ENCODE measurements at places on chromosomes 1 and 21.

- DNase-seq: no peak
These were observed 16.4 kb upstream of the NFASC start for GRCh38 chr1:204854286-204854685.

GRCh38 chr21:43771199-43771675, 4.9 kb downstream of the CSTB start:
- no peak for DNase-seq

DNA sequence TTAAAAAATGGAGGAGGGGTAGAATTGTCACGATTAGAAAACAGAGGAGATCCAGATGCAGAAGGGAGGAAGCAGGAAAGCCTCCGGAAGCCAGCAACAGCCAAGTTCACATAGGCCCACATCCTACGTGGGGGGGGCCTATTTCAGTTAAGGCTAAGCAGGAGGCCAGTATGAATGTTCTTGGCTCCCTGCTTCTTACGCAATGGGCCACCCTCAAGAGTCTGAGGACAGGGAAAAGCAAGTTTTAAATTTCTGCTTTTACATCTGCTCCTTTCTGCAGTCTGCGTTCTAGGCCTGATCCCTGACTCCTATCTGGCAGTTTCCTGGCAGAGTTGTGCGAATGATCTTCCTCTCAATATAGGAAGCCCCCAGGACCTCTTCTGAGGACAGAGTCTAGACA, 30.6 kb downstream of the RABIF start:
- DNase-seq: peak; percentile 76

DNA sequence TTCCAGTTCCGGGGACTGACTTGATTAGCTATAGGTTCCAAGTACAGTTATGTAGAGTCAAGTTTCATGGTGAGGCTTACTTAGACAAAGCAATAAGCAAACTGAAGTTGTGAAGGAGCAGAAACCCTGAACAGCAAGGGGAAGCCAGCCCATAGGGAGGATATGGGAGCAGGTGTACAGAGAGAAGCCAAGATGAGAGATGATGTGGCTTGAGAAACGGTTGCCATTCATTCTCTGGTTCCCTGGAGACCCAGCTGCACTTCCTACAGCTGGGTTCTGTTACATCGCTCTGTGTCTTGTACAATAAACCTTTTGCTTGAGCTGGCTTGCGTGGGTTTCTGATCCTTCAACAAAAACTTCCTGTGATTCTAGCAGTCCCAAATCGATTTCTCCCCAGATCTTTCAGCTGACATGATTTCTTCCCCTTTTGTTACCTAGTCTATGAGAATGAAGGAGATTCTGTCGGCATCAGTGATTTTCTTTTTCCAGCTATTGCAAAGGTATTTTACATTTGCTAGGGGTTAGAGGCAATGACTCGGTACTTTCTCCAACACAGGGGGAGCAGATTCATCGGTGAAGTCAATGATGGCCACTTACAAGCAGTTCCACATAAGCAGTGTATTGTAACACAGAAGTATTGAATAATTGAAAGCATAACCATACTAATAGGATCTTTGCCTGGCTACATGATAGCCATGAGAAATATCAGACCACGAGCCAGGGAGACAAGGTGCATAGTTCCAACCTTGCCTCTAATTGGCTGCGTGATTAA, 67.3 kb downstream of the URB2 start:
- DNase-seq: no peak

DNA sequence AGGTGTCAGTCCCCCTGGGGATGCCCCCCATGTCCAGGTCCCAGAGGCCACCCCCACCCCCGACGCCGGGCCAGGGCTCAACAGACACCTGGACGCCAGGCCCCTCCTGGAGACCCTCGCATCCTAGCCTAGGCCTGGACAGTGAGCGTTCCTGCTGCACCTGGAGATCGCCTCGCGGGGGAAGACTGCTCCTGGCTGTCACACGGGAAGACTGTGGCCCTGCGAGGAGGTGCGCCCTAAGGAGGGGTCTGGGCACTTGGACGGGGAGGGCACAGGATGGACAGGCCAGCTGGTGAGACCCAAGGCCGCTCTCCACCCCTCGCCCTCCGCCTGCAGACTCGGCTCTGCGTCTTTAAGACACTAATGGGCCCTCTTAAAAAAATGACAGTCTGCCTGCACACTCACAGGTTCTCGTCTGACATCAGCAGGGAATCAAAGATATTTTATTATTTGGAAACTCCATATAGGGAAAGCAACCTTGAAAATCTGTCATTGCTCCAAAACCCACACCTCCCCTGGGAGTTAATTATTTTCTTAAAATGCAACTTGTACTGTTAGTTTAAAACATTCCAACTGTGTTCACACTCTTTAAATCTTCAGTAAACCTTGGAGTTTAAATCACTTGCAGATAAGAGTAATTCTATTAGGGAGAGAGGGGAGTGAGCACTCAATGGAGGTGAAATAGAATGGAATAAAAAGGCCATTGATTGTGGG, 45.6 kb upstream of the ACTRT2 start:
- peak; percentile 84 for DNase-seq

DNA sequence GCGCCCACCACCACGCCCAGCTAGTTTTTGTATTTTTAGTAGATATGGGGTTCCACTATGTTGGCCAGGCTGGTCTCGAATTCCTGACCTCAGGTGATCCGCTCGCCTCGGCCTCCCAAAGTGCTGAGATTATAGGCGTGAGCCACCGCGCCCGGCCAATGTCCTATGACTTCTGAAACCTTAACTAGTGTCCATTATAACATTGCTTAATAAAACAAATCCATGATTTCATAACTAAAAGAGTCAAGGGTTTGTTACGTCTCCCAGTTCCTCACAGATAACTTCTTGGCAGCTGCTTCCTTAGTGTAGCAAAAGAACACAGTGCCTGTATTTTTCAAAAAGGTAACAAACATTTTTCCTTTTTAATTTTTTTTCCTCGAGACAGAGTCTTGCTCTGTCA, 53.6 kb downstream of the FBXO42 start:
- DNase-seq: no peak

All from lower leg skin (tissue), 4 donors.